ENCODE measurements at places on chromosomes 2 and 18.
A peak's percentile ranks its signal among the peaks of the same experiment; 100 is the strongest.

GRCh38 chr2:112625474-112626114 lies 20.1 kb upstream of the SLC20A1 start:
- DNase-seq = no peak

DNA sequence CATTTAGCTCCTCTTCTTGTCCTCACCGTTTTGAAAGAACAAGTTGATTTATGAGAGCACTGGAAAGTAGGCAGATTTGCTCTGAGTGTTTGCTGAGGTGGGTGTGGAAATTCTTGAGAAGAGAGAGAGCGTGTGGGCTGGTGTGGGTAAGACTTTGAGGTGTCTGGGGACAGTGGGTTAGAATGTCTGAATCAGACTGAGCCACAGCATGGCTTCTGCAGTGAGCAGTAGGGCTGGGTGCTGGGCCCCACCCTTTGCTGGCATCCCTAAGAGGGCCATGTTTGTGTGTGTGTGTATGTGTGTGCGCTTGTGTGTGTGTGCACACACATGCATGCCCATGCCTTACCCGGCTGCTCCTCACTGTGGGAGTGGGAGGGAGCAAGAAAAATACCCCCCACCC lies 63.7 kb downstream of the COPS8 start:
- DNase-seq = no peak

DNA sequence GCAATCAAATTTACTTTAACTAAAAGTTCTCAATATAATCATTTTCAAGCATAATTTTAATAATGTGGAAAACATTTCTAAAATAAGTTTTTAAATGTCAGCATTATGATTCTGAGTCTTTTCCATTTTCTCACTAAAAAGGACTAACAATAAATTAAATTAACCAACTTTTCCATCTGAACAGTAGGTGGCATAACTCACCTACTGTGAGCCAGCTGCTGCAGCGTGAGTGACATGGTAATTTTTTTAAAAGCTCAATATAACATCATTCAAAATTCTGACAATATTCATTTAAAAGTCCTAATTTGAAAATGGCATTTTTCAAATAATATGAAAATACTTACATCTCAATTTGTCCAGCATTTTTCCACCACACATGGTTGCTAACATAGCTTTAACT lies 66.5 kb downstream of the DTNB start:
- DNase-seq = peak; percentile 36

DNA sequence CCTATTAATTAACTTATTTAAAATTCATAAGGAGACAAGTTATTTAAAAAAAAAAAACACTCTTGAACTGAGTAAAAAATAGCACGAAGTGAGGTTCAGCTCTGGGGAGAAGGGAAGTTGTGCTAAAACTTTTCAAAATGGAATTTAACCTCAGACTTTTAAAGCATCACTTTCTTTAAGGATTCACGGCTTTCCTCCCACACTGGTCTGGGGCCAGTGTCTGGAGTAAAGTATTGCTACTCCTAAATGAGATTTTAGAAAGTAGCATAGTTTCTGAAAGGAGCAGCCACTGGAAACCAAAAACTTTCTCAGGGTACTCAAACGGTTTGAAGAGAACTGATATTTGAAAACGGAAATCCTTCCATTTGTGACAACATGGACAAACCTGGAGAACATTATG lies 97.7 kb upstream of the CYP1B1 start:
- DNase-seq = no peak

DNA sequence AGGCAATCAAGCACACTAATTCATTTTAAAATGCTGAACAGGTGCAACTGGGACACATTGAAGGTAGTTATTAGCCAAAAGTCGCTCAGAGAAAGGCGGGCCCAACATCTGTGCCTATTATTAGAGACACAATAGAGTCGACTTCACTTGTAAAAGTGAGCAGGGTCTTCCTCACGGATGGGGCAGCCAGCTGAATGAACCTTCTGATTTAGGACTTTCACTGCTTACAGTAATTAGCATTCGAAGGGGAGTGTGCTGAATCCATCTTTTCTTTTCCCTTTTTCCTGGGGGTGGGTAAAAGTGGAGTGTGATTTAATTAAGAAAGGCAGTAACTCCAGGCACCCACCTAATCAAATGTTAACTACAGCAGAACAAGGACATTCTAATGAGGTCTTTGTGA lies 677.7 kb downstream of the DCDC2C start:
- DNase-seq = no peak

DNA sequence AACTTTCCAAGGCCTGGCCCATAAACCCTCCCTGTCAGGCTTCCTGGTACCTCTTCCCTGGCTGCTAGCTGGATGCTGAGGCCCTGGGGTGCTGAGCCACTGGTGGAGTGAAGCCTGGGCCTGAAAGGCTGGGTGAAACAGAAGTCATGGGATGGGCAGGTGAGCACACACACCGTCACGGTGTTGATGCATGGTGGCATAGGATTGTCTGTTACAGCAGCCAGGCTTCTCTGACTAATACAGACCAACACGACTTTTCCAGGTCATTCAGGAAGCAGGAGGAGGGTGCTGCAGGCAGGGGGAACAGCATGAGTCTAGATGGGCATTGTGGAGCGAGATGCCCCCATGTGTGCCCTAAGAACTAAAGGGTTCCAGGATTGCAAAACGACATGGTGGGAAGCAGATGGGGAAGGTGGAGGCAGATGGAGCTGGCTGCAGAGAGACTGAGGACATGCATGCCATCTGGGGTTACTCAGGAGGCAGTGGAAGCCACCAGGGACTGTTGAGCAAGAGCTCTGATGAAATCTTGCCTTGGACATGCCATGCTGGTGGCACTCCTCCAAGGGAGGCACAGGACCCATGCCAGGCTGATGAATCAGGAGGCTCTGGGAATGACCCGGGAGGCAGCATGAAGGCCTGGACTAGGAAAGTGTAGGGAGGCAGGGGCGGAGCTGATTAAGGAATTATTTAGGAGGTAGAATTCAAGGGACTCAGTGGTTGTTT lies 480.9 kb downstream of the TSN start:
- DNase-seq = no peak

GRCh38 chr18:5024741-5025140 lies 172.3 kb downstream of the AKAIN1 start:
- DNase-seq = no peak

- no peak for DNase-seq
Observed at GRCh38 chr2:121595012-121595891, 54.0 kb downstream of the CLASP1 start.

- DNase-seq = no peak
Observed at GRCh38 chr18:4433717-4434116, 21.4 kb downstream of the DLGAP1 start.

GRCh38 chr18:42028247-42028832 lies 73.3 kb downstream of the PIK3C3 start:
- no peak for DNase-seq

DNA sequence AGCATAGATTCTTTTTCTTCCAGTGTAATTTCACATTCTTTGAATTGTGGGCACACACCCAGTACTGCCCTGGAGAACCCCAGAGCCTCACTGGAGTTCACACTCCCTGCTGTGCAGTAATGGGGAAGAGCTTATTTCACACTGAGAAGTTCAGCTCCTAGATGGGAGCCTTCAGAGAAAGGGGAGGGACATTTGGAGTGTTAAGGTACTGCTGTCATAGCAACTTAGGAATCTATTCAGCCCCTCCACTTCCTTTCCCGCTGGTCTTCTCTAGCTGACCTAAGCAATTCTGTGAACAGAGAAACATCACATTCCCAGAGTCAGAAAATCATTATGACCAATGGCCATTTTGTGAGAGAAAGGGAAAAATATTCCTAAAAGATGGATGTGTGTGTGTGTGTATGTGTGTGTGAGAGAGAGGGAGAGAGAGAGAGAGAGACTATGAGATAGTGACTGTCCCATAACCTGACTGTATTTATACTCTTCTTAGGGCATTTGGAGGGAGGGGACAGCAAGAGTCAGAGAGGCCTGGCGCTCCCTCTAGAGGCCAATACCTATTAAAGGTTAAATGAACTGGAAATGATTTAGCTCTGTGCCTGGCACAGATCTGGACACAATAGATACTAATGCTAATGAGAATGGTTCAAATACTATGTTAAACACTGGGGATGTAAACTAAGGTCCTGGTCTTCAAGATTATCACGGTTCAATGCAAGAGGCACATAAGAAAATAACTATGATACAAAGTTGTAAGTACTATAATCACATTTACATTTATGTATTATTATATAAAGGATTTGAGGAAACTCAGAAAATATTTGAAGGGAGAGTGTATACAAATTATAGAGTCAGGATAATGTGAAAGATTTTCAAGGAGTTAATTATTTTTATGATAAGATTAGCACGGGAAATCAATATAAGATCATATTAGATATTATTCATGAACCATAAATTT lies 41.5 kb upstream of the RPE start:
- peak; percentile 8 for DNase-seq

- no peak for DNase-seq
Observed at GRCh38 chr2:197069958-197070357, 143.5 kb upstream of the PGAP1 start.

DNA sequence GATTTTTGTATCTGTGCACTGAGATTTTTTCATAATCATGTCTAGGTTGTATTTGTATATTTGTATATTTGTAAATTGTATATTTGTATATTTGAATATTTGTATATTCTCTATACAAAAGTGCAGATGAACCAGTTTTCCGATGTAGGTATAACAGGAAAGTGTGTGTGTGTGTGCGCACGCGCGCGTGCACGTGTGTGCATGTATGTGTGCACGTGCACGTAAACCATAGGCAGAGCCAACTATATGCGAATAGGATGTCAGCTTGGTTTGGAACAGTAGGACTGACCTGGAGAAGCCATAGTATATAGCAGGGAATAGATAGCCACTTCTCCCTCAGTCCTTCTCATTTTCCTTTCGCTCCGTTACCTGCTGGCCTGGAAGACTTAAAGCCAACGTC lies 565.8 kb downstream of the XIRP2 start:
- DNase-seq = no peak

DNA sequence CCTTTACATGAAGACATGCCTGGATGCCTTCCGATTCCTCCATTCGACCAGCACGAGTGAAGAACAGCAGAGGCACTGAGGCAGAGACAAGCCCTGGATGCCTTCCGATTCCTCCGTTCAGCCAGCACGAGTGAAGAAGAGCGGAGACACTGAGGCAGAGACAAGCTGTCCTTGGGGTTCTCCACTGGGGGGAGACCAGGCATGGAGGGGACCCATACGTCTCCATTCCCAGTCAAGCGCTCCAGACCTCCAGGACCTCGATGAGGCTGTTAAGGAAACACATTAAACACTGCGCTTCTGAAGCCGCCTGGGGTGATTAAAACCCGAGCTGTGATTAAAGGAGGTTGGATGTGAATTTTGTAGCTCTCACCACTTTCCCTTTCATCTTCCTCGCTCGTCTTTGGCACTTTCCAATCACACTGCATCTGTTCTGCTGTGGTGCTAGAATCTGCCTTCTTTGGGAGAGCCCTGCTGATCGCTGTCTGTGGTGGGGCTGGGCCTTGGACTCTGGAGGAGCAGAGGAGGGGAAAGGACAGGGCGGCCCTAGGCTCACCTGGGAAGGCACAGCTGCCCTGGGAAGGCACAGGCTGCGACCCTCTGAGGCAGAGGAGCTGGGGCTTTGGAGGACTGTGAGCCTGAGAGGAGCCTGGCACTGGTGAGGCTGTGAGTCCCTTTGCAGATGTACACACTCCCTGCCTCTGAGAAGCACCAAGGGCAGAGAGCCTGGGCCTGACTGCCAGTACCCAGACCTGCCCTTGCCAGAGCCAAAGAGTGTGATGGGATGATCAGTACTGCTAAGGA lies 463.1 kb upstream of the HS6ST1 start:
- DNase-seq = no peak

DNA sequence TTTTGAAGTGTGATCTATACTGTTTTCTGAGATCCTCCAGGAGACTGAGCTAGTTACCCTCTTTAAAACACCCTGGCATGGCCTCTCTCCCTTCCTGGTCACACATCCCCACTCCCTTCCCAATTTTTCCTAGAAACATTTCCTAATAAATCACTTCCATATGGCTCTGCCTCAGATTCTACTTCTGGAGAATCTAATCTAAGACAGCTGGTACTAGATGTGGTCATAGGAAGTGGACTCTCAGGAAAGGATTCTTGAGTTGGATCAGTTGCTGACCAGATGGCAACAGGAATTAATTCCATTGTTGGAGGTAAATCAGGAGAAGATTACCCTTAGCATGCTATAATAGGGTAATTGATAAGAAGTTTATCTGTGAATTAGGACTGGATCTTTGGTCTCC lies 310.5 kb downstream of the SATB2 start:
- no peak for DNase-seq

- no peak for DNase-seq
Observed at GRCh38 chr18:74784752-74785151, 187.1 kb downstream of the ZNF407 start.

DNA sequence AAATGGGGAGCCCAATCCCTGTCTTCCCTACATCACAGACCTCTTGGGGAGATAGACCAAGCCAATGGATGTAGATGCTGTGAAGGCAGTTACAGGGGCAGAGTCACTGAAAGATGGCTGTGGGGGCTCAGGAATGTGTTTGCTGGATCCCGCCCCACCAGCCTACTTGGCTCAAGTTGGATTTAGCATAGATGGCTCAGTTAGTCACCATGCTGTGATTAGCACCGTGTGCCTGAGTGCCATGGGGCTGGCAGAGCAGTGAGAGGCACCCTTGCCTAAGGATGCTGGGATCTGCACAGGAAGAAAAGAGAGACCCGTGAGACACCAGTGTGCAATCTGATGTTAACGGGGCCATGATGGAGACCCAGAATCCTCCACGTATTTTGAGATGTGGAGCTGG lies 228.3 kb downstream of the DYSF start:
- no peak for DNase-seq

DNA sequence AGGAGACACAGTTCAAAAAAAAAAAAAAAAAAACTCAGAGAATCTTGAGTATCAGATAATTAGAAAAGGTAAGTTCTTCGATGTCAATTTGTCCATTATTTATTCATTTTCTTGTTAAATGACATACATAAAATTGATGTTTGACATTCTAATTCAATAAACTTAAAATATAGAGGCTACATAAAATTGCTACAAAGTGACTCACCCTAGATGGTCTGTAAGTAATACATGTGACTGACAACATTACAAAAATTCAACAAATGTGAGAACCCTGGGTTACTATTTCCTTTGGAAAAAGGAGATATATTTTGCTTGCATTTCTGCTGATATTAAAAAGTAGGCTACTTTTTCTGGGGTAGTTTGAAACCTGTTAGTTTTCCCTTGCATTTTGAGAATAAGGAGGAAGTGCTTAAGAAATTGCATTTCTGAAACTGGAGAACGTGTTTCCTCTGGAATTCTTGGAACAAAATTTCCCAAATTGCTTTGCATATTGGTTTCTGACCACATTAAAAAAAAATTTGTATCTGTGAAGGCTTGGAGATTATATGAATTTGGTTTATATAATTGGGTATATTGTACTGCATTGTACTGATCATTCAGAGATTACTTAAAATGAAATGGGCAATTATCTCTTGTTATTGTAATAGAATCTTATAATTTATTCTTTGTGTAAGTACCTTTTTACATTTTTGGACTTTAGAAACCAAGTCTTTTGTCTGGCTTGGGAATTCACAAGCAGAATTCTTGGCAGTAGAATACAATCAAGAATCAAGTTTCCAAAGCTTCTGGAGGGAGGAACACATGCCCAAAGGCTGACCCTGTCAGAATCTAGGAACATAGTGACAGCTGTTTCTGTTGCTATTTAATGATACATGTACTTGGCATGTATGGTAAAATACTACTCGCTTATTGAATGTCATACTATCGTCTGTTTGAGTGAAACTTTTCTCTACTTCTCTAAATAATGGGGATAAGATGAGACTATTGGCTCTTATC lies 106.1 kb downstream of the DSEL start:
- no peak for DNase-seq

GRCh38 chr2:205998583-205998982 lies 87.4 kb downstream of the INO80D start:
- no peak for DNase-seq
